Hematopoietic multipotent progenitor cell (in vitro differentiated cells): ENCODE measurements at places on chromosomes 11 and 22.

DNA sequence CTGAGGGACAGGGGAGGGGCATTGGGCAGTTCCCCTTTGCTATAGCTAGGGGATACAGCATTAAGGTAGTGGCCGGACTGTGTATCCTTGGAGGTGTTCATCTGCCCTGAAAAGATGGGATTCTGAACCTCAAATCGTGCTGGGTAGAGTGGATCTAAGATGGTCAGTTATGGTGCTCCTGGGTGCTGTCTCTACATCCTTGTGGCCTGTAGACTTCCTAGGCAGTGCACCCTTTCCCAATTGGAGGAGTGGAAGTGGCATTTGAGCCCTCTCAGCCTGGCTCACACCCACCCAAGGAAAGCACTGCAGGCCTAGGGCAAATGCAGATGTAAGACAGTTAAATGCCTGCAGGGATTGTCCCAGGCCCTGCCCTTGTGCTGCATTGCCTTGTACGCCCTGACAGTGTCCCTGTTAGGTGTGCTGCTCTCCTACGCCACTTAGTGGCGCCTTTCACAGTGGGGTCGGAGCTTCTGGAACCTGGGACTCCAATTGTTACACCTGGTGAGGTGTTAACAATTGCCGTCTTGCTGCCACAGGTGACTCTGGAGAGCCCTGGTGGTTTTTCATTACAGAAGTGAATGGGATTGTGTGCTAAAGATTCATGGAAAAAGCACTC, 35.0 kb downstream of the PPFIBP2 start:
- DNase-seq, result no peak

- no peak for DNase-seq
Measured at GRCh38 chr11:64814712-64815187, 4.4 kb upstream of the MEN1 start.

GRCh38 chr22:22810018-22810427, 77.6 kb upstream of the IGLL5 start:
- DNase-seq, result peak; percentile 72

DNA sequence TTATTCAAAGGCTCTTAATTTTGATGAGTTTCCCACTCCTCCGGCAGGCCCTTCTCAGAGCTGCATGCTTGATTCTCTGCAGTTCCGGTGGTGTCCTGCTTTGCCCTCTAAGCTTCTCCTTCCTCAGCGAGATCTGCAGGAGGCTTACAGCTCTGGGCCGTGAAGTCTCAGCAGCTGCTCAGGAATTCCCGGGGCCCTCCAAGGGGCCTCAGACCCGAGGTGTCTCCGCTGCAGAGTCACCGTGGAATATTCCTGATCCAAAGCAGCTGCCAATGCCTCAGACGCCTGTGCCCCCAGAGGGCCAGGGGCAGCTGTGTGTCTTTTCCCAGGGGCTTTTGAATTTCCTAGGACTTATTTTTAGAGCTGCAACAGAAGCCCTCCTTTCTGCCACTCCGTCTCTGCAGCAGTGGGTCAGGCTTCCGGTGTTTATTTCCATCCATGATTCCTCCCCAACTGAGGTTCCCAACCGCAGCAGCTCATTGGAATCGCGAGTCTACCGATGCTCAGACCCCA, 37.2 kb downstream of the RPS6KA4 start:
- no peak for DNase-seq

GRCh38 chr22:27110665-27111451, 453.5 kb downstream of the MIAT start:
- no peak for DNase-seq
